ENCODE measurements at places on chromosomes 13 and 19. TPM values are rescaled to one million over a fixed set of nuclear protein-coding genes. Genes with fewer than 3 reads are reported as not detected.

The ARHGAP33 gene
- total RNA-seq = 0.17 TPM

DNA sequence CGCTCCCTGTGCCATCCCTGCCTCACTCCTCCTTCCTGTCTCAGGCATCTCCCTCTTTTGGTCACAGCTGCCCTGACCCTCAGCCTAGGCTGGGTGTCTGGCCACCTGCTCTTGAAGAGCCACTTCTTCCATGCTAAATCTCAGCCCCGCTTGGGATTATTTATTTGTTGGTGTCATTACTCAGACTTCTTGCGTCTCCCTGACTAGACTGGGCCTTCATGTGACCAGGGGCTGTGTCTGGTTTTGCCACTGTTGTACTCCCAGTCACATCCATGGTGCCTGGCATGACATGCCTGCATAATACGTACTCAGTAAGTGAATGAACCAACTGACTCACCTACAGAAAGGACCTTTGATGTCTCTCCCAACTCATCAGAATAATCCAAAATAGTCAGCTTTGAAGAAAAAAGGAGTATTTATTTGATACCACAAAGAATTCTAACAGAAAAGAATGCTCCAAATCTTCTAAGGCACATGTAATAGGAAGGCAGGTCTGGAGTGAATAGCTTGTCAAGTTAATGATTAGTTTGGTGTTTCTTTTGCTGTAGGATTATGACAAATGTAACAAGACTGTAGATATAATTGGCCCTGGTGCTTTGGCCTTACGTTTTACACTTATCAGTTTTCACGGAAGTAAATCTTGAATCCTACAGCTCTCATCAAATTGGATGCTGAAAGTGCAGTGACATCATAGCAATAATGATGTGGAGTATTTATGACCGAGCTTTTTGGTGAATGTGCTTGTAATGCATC lies 84.0 kb downstream of the ALOX5AP start:
- peak; percentile 86 for DNase-seq

DNA sequence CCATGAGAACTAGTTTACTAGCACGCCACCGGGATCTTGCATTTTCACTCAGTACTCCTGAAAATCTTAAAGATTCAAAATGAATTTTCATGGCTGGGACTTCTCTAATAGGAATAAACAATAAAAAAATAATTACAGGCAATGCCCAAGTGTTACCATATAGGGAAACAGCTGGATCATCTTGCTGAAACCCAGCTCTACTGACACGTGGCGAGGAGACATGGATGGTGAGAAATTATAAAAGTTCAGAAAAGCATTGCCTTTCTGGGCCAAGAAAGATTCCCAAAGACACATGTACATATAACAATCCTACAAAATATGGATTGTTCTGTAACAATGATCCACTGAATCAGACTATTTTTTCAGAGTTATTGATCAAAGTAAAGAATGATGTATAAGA lies 209.3 kb downstream of the RGCC start:
- no peak for DNase-seq

DNA sequence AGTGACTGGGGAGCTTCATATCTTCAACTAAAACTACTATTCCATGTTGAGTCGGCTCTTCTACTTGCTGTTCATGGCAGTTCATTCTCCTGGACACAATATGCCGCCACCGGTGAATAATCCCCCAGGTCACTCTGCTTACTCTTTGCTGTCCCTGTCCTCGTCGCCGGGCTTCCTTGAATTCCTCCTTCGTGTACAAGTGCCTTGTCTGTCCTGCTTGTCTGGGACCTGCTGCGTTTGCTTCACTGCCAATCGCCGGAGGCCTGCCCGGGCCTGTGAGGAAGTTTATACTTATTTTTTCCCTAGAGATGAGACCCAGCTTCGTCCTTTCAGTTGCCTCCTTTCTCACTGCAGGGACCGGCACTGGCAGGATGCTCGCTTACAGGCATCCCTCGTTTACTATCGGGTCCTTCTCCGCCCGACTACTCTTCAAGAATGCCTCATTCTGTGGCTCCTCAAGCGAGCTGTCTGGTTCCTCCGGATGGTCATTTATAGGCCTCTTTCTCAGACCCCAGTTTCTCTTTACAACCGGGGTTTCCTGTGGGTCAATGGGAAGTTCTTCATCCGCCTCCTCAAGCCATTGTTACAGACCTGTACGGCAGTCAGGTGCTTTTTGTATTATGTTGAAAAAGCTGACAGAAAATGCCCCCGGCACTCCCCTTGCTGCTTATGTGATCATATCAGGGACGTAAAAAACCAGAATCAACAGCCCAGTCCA lies 5.5 kb upstream of the ERVV-1 start:
- DNase-seq = no peak

- no peak for DNase-seq
These were observed 115.4 kb upstream of the TMTC4 start for GRCh38 chr13:100789968-100790367.
